ENCODE measurements at places on chromosomes 13 and 19.

DNA sequence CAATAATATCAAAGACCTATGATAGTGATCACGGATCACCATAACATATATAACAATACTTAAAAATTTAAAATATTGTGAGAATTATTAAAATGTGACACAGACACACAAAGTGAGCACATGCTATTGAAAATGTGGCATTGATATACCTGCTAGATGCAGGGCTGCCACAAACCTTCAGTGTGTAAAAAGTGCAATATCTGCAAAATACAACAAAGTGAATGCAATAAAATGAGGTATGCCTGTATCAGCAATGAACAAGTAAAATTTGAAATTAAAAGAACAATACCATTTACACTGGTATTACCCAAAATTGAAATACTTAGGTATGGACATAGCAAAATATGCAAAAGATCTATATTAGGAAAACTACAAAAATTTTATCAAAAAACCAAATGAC, 1217.8 kb upstream of the PCDH20 start:
- DNase-seq, result no peak

DNA sequence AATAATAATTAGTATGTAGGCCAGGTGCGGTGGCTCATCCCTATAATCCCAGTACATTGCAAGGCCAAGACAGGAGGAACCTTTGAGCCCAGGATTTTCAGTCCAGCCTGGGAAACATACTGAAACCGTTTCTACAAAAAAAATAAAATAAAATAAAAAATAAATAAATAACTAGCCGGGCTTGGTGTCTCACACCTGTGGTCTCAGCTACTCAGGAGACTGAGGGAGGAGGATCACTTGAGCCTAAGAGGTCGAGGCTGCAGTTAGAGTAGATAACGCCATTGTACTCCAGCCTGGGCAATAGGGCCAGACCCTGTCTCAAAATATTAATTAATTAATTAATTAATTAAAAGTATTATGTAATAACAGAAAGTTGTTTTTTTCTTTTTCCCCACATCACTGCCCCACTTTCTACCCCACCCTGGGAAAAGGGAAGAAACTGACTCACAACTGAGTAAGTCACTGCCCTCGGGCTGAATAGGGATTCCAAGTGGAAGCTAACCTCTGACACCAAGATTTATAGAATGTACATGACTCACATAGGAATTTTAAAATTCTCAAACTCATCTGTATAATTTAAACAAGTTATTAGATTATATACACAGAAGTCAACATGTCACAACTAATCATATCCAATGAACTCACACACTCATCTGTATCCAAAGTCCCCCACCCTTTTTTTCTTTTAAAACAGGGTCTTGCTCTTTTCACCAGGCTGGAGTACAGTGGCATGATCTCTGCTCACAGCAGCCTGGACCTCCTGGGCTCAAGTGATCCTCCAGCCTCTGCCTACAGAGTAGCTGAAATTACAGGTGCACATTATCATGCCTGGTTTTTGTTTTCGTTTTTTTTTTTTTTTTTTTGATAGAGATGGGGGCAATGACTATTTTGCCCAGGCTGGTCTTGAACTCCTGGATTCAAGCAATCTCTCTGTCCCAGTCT, 12.5 kb downstream of the ZNF611 start:
- no peak for DNase-seq

DNA sequence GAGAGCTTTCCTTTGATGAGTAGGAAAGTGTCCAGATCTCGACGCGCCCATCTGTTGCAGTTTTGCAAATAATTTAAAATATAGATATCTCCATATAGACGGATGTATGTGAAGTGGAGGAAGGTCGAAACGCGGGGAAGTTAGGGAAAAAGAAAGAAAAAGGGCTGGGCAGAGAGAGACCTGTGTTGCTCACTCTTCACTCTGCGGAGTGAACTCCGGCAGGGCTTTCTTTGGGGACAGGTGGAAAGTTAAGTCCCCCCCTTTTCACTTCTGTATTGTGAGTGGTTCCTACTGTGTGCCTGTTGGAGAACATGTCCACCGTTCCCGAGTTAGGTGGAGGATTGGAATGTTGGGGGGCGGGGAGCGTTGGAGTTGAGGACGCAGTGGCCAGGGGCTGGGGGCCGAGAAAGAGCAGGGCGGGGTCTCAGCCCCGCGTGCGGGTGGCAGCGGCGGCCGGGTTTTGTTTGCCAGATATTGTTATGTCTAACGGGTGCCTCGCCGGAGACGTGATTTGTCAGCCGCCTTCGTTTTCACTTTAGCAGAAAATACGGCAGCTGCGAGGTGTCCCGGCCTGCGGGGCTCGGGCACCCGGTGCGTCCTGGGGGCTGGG, 145.1 kb upstream of the ZNF536 start:
- DNase-seq, result no peak

DNA sequence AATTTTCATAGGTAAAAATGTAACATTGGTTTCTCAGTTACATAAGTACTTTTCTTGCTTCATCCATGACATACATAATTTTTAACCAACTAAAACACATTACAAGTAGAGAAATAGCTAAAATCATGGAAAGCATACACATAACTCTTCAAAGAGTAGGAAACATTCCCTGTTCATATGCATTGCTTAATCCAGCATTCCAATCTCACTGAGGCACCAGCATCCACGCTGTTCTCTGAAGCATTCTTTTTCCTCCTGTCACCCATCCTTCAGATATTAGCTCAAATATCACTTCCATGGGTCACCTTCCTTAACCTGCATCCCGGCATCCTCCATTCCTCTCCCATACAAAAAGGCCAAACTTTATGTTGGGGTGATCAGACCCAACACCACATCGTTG, 79.1 kb downstream of the ZNF254 start:
- DNase-seq, result no peak

DNA sequence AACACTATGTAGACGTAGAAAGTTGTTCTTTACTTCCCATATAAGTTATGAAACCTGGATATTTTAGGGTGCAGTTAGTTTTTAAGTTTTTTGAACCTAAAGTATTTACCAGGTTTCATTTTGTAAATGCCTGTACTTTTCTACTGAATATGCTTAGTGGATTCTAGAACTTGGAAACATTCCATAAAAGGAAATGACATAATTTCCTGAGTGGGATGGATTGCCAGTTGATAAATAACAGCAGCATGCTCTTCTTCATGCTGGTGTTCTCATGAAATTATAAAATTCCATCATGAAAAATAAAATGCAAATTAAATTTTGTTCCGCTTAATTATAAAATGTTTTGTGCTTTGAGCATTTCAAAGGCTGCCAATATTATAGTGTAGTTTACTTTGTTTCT, 362.2 kb upstream of the PCDH20 start:
- DNase-seq, result no peak

DNA sequence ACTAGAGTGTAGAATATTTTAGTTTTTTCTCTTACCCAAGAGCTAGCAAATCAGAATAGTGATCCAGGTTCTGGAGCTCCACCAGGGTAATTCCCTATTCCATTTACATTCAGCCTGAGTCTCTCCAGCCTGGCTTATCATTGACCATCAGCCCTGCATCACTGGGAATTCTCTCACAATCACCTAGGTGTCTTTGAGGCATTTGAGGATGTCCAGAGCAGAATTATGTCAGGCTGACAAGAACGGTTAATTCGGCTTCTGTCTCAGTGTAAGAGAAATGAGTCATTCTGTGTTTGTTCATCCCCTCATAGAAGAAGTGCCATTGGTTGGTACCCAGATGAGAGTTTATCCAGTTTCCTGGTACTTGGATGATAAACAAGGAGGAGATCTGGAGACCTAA, 180.5 kb downstream of the ZNF737 start:
- DNase-seq, result no peak

DNA sequence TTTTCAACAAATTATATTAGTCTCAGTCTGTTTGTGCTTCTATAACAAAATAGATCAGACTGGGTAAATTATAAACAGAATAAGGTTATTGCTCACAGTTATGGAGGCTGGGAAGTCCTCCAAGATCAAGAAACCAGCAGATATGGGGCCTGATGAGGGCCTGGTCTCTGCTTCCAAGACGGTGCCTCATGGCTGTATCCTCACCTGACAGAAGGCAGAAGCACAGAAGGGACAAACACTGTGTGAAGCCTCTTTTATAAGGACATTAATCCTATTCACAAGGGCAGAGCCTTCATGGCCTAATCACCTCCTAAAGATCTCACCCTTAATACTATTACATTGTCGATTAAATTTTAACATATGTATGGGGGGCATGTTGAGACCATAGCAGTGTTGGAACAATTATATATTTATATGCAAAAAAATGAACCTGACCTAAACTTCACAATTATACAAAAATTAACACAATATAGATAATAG, 12.7 kb downstream of the F10 start:
- DNase-seq, result no peak

- no peak for DNase-seq
Measured at GRCh38 chr13:40271271-40271885, 395.1 kb downstream of the FOXO1 start.

- no peak for DNase-seq
Measured at GRCh38 chr19:43534816-43535761, 2.1 kb downstream of the ZNF575 start.

- DNase-seq, result no peak
Measured at GRCh38 chr19:21321134-21321533, 8.1 kb downstream of the ZNF708 start.

DNA sequence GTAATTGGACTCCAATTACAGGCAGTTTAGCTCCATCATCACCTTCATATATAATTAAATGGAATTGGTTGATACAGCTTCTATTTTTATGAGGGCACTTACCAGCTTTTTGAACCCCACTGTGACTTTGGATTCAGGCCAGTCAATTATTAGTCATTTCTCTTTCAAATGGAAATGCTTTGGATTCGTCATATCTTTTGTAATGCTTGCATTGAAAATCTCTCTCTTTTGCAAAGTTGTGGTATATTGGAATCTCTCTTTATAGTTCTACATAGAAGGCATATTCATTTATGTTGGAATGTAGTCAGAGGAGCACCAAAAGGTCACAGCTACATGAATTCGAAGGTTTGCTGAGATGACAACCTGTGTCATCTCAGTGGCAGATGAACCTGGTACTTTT, 1074.3 kb upstream of the SLC10A2 start:
- no peak for DNase-seq

DNA sequence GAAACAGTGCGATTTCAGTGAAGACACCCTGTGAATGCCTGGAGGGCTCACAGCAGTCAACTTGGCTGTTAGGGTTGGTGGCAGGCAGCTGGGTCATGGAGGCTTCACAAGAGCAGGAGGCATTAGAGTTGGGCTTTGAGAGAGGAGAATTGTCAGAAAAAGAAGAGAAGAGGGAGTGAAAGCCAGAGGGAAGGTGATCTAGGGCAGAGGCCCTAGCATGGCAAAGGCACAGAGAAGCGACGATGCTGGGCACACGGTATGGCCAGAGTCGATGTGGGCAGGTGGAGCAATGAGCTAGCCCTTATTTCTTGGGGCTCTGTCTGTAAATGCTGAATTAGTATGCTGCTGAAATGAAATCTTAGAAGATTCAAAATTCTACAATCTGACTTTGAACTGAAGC, 52.6 kb upstream of the OLFM4 start:
- DNase-seq, result no peak

DNA sequence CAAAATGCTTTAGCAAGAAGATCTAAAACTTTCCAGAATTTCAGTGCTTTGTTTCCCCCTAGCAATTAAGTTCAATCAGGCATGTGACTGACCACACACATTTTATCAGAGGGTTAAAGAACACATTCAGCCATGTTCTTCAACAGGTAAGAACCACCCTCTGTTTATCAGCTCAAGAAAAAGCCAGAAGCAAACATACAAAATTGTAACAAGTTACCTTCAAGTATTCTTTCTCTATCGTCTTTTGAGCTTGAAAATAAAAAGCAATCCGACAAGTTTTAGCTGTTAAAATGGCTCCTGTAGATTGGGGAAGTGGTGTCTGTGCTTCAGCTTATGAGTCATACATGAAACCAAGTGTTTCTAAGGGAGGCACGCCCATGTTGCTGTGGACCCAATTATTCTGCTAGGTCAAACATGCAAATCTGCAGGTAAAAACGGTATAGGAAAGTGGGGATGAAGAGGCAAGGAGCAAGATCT, at the start of gene ELF1:
TSS of gene ELF1 (minus strand) at position 306 of the 477 bp plus-strand sequence. CDS start 37,262 bp downstream, outside the sequence.
- DNase-seq, result peak; percentile 84

GRCh38 chr19:718991-719512, 10.3 kb downstream of the PALM start:
- no peak for DNase-seq

GRCh38 chr13:28699246-28699645, 19.5 kb downstream of the SLC46A3 start:
- DNase-seq, result no peak

GRCh38 chr19:45168767-45169351, 8.1 kb upstream of the NKPD1 start:
- DNase-seq, result peak; percentile 26

- DNase-seq, result no peak
Measured at GRCh38 chr19:47398707-47399597, 20.4 kb downstream of the MEIS3 start.

DNA sequence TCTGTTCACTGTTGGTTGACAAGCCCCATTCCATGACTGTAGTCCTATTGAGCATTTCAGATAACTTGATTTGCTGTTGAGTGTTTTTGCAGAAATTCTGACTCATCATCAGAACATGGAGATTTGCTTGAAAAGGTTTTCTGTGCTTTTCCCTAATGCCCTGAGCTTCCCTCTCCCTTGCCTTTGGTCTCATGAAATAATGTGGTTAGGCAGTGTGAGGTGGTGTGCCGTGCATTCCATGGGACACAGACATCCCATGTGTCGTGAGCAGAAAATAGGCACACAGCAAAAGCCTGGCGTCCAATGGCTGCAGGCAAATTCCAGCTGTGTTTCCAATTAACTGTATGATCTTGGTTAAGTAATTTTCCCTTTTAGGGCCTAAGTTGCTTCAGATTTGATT, 197.4 kb downstream of the DLEU7 start:
- no peak for DNase-seq

GRCh38 chr13:42039457-42039945, 8.9 kb upstream of the DGKH start:
- DNase-seq, result peak; percentile 11

- DNase-seq, result no peak
Measured at GRCh38 chr19:2290441-2291184, 8.6 kb upstream of the PEAK3 start.

DNA sequence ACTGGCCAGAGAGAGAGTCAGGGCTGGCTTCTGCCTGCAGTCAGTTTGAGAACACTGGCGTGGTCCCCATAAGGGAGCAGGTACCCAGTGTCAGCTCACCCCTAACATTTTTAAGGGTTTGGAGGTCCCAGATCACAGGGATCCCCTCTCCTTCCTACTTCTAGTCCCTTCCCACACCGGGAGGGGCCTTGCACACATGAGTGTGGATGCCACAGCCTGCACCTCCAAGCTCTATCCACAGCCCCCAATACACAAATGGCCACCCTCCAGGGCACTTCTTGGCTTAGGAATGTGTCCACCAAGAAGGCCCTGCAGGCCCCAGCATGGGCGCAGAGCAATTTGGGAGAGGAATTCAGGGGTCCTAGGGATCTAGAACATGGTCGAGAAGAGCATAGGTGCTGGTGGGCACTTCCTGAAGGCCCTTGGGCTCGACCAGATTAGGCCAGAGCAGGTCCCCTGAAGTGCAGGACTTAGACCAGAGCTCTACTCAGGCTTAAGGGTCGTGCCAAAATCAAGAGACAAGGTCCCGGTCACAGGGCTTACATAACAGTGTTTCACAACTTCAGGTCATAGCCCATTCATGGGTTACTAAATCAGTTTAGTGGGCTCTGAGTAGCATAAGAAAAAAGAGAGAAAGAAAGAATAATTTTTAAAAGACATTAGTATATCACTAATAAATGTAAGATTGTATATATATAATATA, 16.0 kb downstream of the FXYD5 start:
- DNase-seq, result no peak

All from CD4-positive, alpha-beta T cell treated with Interleukin-10 for 1 hour (primary cell).